CD4-positive, alpha-beta T cell treated with Interleukin-6 at 100 ng/mL for 8 hours (primary cell): ENCODE measurements at places on chromosomes 2 and 18.

GRCh38 chr2:19887510-19887909, 14.3 kb downstream of the TTC32 start:
- DNase-seq = no peak

- no peak for DNase-seq
Measured at GRCh38 chr2:82120654-82121053, 1816.1 kb upstream of the LRRTM1 start.

DNA sequence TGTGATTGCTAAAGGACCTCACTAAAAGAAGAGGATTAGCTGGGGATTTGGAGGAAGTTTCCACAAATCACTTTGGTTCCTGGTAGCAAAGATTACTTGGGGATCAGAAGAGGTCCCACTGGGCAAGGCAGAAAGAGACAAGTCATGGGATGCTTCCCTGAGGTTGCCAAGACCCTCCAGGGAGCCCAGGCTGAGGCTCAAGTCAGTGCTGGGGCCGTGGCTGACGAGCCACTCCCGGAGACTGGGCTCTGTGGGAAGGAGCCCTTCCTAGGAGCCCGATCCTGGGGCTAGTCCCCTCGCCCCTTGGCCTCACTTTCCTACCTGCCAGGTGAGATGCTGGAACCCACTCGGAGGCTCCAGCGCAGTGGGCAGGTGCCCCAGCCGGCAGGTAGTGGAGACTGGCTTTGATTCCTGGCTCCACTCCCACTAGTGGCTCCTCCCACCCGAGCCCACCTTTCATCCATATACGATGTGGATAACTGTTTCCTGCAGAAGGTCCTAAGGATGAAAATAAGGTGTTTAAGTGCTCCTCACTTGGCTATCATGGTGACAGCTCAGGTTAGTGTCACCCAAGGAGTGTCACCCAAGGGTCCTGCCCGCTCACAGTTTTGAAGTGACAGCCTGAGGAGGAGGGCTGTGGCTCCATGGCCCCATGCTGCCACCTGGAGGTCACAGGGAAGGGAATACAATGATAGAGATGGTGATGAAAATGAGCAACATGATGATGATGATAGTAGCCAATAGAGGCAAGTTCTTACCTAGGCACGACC, 100.5 kb downstream of the CAPN13 start:
- DNase-seq = peak; percentile 71

GRCh38 chr2:233411162-233411561, 56.9 kb downstream of the DGKD start:
- DNase-seq = no peak

- no peak for DNase-seq
Measured at GRCh38 chr2:240917009-240917683, 11.0 kb downstream of the CROCC2 start.

- DNase-seq = no peak
Measured at GRCh38 chr18:59902131-59902992, 2.6 kb downstream of the PMAIP1 start.

DNA sequence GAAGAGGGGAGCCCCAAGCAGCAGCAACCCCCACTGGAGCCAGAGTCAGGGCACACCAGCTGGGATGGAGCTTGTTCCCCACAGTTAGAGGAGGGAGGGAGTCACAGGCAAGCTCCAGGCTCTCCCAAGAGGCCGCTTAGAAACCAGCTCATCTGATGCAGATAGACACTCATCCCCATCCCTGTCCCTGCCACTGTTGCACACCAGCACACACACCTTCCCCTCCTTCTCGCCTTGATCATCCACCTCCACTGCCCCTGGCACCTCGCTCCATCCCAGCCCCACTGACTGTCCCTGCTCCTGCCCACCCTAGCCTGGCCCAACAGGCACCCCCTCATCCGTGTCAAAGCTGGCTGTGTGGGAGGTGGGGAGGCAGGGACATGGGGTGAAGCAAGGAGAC, 1.5 kb upstream of the RUFY4 start:
- no peak for DNase-seq

- DNase-seq = no peak
Measured at GRCh38 chr2:14123436-14124103, 508.9 kb upstream of the LRATD1 start.

- DNase-seq = no peak
Measured at GRCh38 chr2:84631985-84632384, 115.7 kb downstream of the DNAH6 start.

DNA sequence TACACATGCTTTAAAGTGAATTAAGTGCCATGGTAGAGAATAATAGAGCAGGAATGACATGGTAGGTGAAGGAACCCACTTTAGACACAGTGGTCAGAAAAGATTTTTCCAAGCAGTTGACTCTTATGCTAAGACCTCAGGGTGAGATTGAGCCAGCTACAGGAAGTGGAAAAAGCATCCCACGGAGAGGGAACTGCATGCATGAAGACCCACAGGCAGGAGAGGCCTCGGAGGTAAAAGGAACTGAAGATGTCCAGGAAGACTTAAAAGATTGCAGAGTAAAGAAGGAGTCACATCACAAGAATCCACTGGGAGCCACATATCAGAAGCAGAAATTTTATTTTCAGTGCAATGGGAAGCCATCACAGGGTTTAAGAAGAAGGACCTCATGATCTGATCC, 499.2 kb upstream of the FAM98A start:
- DNase-seq = no peak

DNA sequence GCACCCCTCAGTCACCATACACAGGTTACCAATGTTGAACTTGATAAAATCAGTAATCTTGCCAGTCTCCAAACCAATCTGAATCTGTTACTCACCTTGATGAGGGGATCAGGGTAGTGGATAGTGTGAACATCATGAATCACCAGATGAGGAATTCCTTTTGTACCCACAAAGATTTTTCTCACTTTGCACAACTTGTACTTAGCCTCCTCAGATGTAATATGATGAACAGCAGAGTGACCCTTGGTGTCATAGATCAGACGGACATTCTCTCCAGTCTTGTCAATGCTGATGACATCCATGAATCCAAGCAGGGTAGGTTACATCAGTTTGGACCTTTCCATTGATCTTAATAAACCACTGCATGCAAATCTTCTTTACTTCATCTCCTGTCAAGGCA, 54.7 kb downstream of the MDH1 start:
- DNase-seq = no peak

DNA sequence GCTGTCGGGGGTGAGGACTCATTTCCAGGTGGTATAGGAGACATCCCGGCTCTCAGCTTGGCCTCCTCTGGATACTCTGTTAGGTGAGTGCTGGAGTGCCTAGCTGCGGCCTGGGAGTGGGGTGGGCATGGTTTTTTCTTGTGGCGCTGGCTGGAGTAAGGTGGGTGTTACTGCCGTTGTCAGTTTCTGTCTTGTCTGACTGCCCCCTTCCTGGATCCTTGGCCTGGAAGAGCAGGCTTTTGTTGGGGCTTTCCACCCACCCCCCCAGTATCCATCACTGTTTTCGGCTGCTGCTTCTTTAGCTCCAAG, 69.2 kb downstream of the DGKD start:
- no peak for DNase-seq

DNA sequence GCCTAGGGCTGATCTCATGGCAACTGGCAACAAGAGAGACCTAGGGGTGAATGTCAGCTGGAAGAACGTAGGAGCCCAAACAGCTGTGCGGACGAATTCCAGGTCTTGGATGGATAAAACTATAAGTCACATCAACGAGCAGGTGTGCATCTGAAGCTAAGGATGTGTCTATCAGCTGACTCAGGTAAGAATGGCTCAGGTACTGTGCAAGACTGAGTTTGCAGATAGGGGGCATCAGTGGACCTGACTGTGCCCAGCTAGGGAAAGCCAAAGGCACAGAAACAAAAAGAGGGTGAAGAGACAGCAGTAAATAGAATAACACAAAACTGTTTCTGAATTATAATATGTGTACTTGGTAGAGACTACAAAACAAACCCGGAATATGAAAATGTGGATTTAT, 357.3 kb downstream of the ZEB2 start:
- peak; percentile 32 for DNase-seq

GRCh38 chr2:227509824-227510619, 38.1 kb downstream of the AGFG1 start:
- no peak for DNase-seq

GRCh38 chr2:78304678-78305077, 720.8 kb upstream of the REG3G start:
- DNase-seq = no peak

GRCh38 chr2:186612555-186613440, 22.9 kb downstream of the ITGAV start:
- no peak for DNase-seq

- DNase-seq = no peak
Measured at GRCh38 chr2:7766088-7766722, 849.0 kb downstream of the RNF144A start.

- no peak for DNase-seq
Measured at GRCh38 chr2:51888120-51888519, 856.2 kb upstream of the NRXN1 start.

- DNase-seq = no peak
Measured at GRCh38 chr18:34224423-34225217, at the start of gene NOL4. Gene NOL4 (minus strand): TSS chr18:34224913. CDS start chr18:34223253, 1,660 bp downstream.

DNA sequence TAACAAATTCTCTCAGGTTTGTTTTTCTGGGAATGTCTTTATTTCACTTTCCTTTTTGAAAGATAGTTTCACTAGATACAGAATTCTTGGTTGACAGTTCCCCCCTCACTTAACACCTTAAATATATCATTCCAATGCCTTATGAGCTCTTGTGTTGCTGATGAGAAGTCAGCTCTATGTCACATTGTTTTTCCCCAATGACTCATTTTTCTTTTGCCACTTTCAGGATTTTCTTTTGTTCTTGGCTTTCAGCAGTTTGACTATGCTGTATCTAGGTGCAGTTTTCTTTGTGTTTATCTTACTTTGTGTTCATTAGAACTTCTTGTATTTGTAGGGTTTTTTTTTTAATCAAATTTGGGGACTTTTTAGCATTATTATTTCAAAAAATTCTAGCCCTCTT, 5.6 kb upstream of the RALBP1 start:
- DNase-seq = no peak

- DNase-seq = no peak
Measured at GRCh38 chr2:27400348-27401135, 8.8 kb downstream of the PPM1G start.

- DNase-seq = no peak
Measured at GRCh38 chr2:138182250-138182936, 218.1 kb downstream of the HNMT start.

- no peak for DNase-seq
Measured at GRCh38 chr2:207236156-207236935, 70.6 kb upstream of the KLF7 start.

DNA sequence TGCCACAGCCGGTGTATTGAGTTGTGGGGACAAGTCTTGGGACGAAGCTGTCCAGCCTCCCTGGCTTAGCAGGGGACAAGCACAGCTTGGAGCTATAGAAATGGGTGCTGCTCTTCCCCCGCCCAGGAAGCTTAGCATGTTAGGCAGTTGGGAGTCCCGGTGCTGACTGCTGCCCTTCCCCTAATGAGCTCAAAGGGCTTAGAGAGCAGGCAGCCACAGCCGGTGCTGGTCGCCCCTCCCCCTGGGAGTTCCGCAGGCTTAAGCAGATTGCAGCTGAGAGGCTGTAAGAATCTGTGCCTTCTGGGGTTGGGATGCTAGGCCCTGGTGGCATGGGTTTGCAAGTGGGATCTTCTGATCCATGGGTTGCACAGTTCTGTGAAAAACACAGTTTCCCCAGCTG, 237.3 kb downstream of the DCDC2C start:
- no peak for DNase-seq

DNA sequence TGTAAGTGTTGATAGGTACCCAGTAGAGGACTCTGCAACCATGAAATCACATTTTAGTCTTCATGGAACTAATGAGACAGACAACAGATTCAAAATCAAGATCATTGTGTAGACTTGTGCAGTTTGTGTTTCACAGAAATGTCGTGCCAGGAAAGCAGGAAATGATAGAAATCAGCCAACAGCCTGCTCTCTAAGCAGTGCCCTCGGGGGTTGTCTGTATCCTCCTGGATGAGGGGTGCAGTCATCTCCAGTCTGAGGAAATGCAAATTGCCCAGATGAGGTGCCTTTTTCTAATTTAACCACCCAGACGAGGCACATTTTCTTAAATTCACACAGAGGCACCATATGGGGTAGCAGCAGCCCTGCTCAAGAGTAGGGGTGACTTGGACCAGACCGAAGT, 663.1 kb downstream of the XIRP2 start:
- no peak for DNase-seq

GRCh38 chr2:28568036-28568435, 72.2 kb downstream of the PLB1 start:
- no peak for DNase-seq

- no peak for DNase-seq
Measured at GRCh38 chr2:42935692-42936671, 143.6 kb upstream of the HAAO start.

DNA sequence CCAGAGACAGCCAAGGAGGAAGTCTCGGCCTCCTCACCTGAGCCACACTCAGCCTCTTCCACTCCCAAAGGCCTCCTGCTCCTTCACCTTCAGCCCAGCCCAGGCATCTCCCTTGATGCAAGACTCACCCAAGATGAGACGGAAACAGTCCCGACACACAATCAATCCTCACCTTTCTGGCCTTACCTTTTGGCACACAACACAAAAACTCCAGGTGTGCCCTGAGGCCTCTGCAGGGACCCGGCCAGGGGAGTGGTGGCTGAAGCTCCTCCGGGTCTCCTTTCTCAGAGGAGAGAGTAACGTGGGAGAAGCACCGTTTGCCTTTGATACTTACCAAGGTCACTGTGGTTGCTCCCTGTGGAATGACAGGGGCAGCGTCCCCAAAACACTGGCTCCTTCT, 23.8 kb upstream of the EFHD1 start:
- no peak for DNase-seq

DNA sequence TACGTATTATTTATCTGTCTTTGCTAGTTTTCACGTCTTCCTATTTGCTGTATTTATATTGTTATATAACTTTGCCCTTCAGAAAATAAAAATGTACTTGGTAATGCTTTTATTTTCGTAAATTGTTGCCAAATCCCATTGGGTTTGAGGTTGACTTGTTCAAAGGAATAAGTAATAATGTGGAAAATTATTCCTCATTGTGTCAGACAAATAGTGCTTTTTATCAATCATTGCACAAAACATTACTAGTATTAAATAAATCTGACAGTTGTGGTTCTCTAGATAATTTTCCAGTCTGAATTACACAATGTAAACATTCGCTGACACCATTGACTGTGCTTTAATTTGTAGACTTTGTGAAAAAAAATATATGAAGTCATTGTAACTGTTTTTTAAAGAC, 798.3 kb upstream of the TMEFF2 start:
- DNase-seq = no peak

DNA sequence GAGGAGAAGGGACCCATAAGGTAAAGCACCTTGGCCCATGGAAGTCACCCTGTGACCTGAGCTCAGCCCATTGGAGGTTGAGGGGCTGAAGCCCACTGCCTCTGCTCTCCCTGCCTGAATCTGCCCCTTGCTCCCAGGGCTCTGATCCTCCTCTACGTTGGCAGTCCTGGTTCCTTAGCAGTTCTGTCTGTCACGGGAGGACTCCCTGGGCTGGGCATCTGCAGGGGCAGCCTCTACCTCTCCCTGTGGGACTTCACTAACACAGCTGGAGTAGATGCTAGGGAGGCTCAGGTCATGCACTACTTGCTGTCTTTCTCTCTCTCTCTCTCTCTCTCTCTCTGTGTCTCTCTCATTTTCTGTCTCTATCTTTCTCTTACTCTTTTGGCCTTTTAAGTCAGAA, 8.7 kb downstream of the GYPC start:
- no peak for DNase-seq

GRCh38 chr2:158731386-158731785, 63.7 kb upstream of the DAPL1 start:
- no peak for DNase-seq

- no peak for DNase-seq
Measured at GRCh38 chr2:225584796-225585195, 185.3 kb downstream of the NYAP2 start.

GRCh38 chr2:68849579-68850030, 21.6 kb downstream of the BMP10 start:
- DNase-seq = no peak
